ENCODE measurements at places on chromosomes 4 and X.

DNA sequence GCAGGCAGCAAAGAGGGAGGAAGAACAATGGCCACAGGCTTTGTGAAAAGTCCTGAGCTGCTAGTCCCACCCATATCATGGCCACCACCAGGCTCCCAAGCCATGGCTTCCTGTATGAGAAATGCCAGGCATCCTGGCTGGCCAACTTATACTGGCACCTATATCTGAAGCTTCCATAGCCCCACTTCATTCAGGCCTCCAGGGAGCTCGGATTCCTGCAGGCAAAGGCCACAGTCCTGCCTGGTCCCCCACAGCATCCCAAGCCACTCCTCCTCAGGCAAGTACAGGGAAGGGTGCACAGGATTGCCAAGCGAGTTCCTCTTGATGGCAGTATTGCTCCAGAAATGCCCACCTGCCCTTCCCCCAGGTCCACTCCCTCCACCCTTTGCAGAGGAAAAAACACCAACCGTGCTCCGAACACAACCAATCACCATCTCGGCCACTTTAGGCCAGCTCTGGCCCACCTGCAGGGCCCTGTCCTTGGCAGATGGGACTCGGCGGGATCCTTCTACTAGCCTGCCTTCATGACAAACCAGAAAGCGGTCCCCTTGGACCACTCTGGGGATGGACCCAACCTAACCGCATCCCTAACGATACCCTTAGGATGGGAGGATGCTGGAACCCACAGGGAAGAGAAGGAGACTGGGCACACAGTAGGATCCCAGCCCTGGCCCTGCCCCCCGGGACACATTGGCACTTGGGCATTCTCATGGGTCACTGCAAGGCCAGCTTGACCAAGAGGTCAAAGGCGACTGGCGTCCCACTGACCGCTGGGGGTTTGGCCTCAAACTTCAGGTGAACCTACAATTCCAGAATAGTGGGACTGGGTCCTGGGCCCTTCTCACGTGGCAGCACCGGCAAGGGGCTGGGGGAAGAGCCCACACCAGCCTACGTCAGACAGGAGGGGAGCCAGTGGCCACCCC, 220.4 kb upstream of the AGTR2 start:
- peak; percentile 26 for DNase-seq

- DNase-seq: no peak
Observed at GRCh38 chrX:108036298-108036973, 8.4 kb upstream of the VSIG1 start.

- DNase-seq: no peak
Observed at GRCh38 chr4:94722748-94723147, 35.0 kb upstream of the BMPR1B start.

- no peak for DNase-seq
Observed at GRCh38 chr4:170305627-170306026, 215.9 kb upstream of the AADAT start.
